ENCODE measurements at places on chromosomes 1 and 21.
A peak's percentile ranks its signal among the peaks of the same experiment; 100 is the strongest.

DNA sequence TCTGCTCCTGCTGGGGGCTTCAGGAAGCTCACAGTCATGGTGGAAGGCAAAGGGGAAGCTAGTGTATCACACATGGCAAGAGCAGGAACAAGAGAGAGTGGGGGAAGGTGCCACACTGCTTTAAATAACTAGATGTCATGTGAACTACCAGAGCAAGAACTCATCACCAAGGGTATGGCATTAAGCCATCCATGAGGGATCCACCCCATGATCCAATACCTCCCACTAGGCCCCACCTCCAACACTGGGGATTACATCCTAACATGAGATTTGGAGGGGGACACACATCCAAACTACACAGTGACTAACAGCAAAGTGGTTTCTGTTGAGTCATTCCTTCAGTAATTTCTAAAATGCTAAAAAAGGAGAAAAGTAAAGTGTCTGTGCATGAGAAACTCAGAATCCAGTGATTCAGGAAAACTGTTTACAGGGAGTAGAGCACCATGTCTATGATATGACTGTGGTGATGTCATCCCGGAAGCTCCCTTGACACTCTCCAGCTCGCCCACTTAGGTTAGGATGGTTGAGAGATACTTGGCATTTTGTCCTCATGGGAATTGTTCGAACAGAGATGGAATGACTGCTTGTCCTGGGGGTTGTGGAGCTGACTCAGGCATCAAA lies 50.3 kb downstream of the CHD1L start:
- DNase-seq: no peak

- peak; percentile 77 for DNase-seq
Measured at GRCh38 chr1:42913426-42914091, 45.1 kb downstream of the SLC2A1 start.

GRCh38 chr1:108701176-108701849 lies 9.2 kb downstream of the PRPF38B start:
- DNase-seq: no peak

GRCh38 chr21:39181205-39181818 lies 1.9 kb downstream of the PSMG1 start:
- DNase-seq: no peak
